Iris pigment epithelial cell (primary cell): ENCODE measurements at places on chromosomes 1 and 21.

DNA sequence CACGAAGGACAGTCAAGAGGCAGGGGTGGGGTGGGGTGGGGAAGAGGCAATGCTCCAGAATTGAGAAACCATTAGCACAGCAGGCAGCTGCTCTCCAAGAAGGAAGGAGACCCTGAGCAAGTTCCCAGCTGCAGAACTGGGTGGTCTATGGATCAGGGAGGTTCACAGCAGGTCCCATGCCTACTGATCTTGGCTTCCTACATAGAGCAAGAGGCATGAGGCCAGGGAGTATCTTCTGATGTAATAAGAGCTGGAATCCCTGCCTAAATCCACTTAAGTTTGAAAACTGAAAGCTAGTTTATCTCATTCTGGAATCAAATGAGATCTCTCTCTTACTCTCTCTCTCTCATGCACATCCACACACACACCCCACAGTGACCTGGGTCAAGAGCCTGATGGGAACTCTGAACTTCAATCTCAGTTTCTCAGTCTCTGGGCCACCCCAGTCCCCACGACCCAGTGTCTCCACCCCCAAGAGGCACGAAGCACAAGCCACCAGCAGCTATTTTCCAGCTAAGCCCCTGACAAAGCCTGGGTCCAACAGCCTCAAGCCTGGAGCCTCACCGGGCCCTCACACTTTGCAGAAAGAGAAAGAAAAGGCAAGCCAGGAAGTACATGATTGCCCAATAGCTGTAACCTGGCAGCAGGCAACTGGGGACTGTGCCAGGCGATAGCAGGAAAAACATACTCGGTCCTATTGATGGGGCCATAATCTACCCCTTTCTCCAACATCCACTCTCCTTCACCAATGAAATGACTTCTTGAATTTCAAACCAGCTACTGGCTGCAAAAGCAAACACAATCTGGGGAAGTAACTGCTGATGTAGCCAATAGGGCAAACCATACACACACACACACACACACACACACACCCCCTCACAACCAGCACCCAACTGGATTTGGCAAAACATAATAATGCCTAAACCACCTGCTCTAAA is 2.2 kb downstream of the NUAK2 start:
- DNase-seq = peak; percentile 88

DNA sequence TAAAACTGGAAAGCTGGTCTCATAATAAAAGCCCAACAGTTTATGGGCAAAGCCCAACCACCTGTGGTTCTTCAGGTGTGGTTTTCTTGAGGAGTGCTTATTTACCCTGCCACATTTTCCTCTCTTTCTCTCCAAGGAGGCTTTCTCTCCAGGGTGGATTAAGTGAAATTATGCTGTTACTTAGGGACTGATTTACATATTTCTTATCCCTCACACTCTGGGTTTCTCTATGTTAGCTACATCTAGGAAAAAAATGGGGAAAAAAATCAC is 4.8 kb downstream of the TBX19 start:
- DNase-seq = no peak

- DNase-seq = peak; percentile 74
Measured at GRCh38 chr1:216045400-216045799, 377.8 kb downstream of the USH2A start.

DNA sequence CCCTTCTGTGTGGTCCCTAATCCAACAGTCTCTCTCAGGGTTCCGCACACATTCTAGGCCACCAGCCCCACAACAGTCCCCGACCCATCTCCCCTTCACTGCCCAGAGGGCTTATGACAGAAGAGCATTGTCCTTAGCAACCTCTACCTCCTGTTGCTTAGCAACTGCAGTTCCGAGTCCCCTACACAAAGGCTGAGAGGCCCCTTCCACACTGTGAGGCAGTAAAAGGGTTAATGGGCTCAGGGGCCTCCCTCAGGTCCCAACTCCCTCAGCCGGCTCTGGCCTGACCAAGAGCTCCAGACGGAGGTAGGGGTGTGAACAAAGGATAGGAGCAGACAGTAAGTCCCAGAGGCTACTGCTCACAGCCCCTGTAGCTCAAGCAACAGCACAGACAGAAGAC is 4.3 kb downstream of the IGSF9 start:
- DNase-seq = no peak

GRCh38 chr1:54928327-54928726 is 41.3 kb upstream of the DHCR24 start:
- peak; percentile 50 for DNase-seq

- peak; percentile 76 for DNase-seq
Measured at GRCh38 chr1:173043253-173043652, 7.5 kb downstream of the TNFSF18 start.

GRCh38 chr1:167563579-167564246 is 10.2 kb upstream of the CREG1 start:
- no peak for DNase-seq

- peak; percentile 45 for DNase-seq
Measured at GRCh38 chr1:182990413-182991144, 32.6 kb upstream of the LAMC1 start.

DNA sequence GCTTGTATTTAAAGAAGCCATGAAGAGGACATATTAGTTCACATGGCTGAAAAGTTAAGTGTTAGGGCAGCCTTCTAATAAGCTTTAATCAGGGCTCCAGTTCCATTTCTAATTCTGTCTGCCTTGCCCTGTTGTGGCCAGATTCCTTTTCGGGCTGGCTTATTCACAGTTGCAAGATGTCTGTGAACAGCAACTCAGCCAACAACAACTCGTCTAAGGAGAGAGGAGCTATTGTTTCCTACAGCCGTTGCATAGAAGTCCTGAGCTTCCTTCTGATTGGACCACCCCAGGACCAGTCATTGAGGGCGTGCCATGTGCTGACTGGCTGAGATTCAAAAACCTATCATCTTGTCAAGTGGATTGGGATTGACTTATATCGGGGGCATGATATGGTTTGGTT is 18.6 kb upstream of the COQ8A start:
- DNase-seq = no peak

DNA sequence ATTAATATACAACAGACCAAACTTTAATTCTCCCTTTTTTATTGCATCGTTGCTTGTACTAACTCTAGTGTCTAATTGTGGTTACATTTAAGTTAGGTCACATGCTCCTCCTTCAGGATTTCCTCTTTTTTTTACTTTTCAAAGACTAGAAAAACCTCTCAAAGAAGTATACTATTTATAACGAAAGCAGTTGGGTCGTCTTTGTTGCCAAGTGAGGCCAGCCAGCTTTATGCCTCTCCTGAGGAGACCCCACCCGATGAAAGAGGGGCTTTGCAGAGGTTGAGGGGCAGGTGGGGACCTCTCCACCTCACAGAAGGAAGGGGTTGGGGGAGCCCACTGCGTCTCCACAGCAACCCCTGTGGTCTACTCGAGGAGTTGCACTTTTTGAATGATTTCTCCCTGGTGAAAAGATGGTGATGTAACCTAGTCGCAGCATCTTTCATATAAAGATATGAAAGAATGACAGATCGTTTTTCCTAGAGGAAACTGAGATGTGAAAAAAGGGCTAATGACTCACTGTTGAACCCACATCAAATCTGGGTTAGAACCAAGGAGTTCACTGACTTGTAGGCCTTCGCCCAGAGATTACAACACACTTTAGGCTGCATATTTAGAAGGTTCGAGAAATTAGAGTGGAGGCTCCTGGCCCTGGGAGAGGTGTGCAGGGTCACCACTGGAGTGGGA is 6.4 kb downstream of the TGFB2 start:
- peak; percentile 93 for DNase-seq

DNA sequence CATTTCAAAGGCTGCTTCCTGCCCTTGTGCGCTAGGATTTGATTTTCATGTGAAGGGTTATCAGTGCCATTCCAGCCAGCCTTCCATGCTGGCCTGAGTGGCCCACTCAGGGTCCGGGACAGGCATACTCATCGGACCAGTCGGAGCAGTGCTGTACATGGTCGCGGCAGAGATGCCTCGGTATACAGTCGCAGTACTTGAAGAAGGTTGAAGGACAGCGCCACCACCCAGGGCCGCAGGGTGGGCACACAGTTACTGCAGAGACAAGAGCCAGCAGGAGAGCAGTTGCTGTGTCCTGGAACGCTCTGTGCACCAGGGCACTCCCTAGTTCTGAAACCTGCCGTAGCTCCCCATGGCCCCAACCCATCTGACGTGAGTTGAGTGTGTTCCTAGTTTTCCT is 9.1 kb downstream of the LDLRAD1 start:
- no peak for DNase-seq

- DNase-seq = no peak
Measured at GRCh38 chr1:92980732-92981647, 19.7 kb upstream of the DIPK1A start.

- peak; percentile 76 for DNase-seq
Measured at GRCh38 chr1:214569357-214570004, 18.1 kb upstream of the PTPN14 start.

GRCh38 chr1:180046674-180047073 is 92.1 kb downstream of the CEP350 start:
- DNase-seq = no peak

DNA sequence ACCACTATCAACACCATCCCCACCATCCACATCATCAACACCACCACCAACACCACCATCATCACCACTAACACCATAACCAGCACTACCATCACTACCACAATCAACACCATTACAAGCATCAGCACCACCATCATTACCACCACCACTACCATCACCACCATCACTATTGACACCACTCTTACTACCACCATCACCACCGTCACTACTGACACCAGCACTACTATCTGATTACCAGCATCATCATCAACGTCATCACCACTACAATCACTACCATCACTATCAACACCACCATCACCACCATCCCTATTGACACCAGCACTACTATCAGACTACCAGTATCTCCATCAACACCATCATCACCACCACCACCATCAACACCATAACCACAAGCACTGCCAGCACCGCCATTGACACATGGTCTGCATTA is 106.1 kb upstream of the RUNX3 start:
- DNase-seq = no peak

- no peak for DNase-seq
Measured at GRCh38 chr1:55278378-55278777, 63.2 kb upstream of the USP24 start.

- DNase-seq = no peak
Measured at GRCh38 chr21:25556091-25556490, 51.2 kb downstream of the MRPL39 start.

DNA sequence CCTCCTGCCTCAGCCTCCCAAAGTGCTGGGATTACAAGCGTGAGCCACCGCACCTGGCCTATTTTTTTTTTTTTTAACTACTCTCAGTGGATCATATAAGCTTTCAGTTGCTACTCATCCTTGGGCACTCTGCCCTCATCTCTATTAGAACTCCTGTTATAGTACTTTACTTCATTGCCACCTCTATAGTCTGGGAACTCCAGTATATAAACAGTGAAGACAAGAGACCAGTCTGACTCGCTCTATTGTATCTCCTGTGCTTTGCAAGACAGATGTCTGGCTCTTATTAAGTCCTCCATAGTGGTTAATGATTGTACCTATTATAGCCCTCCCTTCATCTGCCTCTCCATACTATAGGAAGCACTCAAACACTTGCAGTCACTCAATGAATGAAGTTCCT is 15.1 kb downstream of the KHDRBS1 start:
- DNase-seq = no peak

- DNase-seq = no peak
Measured at GRCh38 chr1:48746906-48747305, 29.8 kb downstream of the BEND5 start.

DNA sequence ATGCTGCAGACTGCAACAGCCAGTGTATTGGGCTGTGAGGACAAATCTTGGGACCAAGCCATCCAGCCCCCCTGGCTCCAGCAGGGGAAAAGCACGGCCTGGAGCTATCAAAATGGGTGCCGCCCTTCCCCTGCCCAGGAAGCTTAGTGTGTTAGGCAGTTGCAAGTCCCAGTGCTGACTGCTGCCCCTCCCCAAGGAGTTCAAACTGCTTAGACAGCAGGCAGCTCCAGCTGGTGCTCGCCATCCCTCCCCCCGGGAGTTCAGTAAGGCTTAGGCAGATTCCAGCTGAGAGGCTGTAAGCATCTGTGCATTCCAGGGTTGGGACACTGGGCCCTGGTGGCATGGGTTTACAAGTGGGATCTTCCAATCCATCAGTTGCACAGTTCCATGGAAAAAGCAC is 579.6 kb upstream of the NR5A2 start:
- no peak for DNase-seq

- peak; percentile 51 for DNase-seq
Measured at GRCh38 chr1:186183970-186184628, 191.0 kb downstream of the TPR start.

DNA sequence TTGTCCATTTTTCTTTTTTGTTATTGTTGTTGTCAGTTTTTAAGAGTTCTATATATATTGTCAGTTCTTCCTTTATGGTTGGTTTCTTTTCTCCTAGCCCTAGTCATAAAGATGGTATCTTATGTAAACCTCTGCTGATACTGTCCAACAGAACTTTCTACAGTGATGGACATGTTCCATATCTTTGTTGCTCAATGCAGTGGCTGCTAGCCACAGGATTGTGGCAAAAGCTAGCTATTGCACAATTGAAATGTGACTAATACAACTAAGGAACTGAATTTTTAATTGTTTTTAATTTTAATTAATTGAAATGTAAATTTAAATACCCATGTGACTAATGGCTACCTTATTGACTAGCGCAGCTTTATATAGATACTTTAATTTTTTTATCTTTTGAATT is 411.8 kb upstream of the PTBP2 start:
- peak; percentile 92 for DNase-seq

DNA sequence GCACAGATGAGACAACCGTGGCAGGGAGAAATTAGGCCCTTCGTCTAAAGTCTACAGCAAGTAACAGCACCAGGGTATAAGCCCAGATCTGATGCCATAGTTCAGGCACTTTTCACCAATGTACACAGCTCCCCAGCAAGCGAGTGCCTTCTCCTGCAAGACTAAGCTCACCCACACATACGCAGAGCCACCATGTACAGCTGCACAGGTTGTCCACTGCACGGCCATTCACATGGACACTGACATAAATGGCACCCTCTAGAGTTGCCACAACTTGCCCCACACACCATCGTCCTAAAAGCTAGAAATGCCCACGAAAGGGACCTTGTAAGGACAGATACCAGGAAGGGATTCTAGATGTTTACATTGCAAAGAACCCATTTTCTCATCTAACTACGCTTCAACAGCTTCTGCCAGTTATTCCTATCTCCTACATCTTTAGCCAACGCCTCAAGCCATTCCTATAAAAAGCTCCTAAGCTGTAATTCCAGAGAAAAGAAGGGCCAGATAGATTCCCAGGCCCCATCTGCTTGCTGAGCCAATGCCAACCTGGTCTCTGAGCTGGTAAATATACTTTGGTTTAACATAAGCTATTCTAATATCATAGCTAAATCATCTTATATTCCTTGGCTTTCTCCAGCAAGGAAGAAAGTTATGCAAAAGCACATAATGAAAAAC is 174.0 kb upstream of the KAZN start:
- no peak for DNase-seq

- no peak for DNase-seq
Measured at GRCh38 chr1:6700853-6701436, 671 bp downstream of the DNAJC11 start.

- DNase-seq = no peak
Measured at GRCh38 chr1:204728456-204728855, 42.9 kb upstream of the LRRN2 start.

GRCh38 chr1:26848941-26849774 is 13.8 kb upstream of the SFN start:
- peak; percentile 74 for DNase-seq
